ENCODE measurements at places on chromosomes 2 and 18.

DNA sequence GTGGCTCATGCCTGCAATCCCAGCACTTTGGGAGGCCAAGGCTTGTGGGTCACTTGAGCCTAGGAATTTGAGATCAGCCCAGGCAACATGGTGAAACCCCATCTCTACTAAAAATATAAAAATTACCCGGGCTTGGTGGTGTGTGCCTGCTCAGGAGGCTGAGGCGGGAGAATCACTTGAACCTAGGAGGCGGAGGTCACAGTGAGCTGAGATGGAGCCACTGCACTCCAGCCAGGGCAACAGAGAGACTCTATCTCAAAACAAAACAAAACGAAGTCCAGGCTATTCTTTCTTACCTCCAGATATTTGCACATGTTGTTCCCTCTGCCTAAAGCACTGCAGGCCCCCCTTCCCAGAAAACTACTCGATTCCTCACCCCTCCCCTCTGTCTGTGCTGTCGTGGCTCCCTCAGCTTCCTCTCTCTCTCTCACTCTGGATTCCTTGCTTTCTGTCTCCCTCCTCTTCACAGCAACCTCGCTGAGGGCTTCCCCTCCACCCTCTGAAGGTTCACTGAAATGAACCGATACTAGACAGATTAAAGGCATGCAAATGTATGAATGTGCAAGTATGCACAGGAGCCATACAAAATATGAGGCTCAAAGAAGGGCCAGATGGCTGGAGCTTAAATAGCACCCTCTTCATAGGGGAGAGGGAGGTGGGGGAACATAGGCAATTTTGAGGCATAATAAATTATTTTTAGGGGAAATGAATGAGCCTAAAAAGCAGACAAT is 18.5 kb downstream of the TMEM177 start:
- no peak for DNase-seq

- no peak for DNase-seq
These were observed 75.6 kb upstream of the TTC39C start for GRCh38 chr18:23938901-23939341.

GRCh38 chr18:45121146-45121545 is 440.5 kb downstream of the SETBP1 start:
- no peak for DNase-seq

GRCh38 chr18:2981212-2981728 is 31.7 kb downstream of the LPIN2 start:
- DNase-seq = no peak

GRCh38 chr2:112960230-112960825 is 17.5 kb upstream of the IL36G start:
- DNase-seq = no peak

DNA sequence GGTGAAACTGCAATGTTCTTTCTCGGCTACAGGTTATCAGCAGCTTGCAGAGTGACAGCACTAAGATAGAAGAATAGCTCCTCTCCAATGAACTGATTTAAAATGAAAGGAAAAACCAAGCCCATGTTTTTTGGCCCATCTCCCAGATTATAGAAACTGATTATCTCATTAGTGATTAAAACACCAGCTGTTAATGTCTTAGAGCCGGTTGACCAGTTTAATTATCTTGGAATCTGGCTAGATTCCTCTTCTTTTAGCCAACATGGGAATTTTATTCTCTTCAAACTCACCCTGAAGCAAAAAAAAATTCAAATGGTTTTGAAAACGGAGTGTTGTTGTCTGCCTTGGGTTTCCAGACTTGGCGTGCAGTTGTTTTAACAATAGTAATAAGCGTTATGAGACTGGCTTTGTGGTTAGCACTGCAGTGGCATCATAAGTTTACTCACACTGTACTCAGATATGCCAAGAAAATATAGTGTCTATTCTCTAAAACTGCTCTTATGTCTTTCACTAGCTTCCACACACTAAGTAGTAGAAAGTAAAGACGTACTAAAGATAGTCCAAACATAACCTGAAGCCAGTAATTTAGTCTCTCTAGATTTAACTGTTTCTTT is 665.3 kb downstream of the STK39 start:
- DNase-seq = no peak

DNA sequence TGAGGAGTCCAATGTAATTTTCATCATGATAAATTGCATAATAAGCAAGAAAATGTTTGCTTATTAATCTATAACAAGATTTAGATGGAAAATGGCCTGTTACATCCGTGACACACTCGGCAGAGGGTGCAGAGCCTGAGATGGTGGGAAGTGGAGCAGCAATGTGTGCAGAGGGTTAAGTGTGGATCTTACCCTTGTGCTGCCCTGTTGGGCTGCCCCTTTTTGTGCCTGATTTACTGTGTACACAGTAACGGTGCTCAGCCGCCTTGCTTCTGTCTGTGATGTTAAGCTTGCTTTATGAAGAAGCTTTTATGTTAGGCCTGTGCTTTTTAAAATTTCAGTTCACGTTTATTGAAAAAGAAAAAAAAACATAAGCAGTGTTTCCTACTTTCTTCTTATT is 220.2 kb upstream of the BOD1L2 start:
- DNase-seq = no peak

DNA sequence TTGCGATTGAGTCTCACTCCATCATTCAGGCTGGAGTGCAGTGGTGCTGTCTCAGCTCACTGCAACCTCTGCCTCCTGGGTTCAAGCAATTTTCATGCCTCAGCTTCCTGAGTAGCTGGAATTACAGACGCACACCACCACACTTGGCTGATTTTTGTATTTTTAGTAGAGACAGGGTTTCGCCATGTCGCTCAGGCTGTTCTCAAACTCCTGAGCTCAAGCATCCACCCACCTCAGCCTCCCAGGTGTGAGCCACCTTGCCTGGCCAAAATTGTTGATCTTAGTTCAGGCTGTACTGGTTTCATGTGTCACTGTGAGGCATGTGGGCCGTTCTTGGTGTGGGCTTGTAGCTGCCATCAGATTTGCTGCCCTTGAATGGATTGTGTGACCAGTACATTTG is 18.1 kb downstream of the CD8A start:
- no peak for DNase-seq

DNA sequence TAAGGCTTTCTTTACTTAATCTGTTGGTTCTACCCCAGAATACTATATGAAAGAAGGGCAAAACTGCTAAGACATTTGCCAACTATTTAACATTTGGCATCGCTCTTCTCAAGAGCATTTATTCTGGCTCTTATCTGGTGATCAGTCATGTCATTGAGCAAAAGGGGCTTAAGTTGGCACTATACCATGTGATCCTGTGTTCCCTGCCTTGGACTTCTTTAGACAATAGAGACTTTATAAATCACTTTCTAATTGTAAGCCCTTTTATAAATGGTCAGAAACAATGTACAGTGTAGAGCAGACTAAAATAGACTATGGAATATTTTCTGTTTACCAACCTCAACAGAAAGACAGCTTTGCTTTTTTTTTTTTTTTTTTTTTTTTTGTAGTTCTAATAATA is 52.1 kb downstream of the GTF3C3 start:
- DNase-seq = no peak

- no peak for DNase-seq
These were observed 43.8 kb downstream of the KANSL3 start for GRCh38 chr2:96594282-96594681.

DNA sequence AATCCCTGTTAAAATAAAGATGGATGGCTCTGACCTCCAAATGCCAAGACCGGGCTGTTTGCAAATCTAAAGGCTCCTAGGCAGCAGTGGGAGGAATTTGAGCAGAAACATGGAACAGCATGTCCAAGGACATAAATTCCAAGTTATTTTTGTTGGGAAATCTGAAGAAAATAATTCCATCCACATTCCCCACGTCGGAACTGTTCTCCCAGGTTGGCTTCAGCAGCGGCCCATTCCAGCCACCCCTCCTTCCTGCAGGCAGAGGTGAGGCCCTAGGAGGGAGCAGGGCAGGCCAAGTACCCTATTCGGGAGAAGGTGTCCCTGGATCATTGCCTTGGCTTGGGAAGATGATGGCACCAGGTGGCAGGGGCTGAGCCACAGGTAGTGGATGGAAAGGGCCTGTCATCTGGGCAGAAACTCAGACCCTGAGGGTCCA is 117.1 kb downstream of the CAPN13 start:
- DNase-seq = no peak
